ENCODE measurements at places on chromosomes 2 and 18.

DNA sequence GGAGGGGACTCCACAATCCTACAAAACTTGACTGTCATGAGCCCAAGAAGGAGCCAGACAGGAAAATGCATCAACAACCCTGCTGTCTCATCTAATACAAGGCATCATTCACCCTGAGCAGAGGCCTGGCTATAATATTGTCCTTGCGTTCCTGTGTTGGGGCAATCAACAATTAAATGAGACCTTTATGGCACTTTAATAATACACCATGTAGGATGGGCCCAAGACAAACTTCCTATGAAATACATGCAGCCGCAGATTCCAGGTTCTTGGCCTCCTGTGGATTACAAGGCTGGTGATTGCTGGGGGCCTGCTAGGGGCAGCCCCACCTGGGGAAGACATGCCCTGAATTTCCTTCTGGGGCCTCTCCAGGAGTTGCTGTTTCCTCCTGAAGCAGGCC lies 82.8 kb upstream of the PPP1CB start:
- DNase-seq = no peak

DNA sequence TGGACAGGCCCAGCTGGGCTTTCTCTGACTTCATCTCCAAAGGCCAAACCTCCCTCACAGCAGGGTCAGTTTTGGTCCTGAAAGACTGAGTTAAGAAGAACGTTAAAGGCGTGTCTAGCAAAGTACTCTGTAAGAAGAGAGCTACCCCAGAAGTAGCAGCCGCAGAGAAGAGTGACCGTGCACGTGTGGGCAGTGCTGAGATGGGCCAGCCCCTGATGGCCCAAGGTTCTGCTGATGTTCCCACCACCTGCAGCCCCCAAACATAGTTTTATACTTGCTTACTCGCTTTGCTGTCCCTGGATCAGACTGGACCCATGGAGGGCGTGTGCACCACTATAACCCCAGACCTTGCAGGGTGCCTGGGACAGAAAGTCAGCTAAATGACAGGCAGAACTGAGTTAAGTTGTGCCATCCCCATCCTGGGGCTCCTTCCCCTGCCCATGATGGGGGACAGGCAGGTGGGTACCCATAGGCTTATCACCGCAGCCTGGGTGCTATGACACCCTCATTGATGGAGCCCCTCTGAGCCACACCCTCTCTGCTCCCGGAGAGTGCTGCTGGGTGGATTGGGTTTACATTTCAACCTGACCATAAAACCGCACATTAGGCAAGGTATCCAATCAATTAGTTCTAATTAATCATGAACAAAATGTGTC lies 367.3 kb upstream of the HS6ST1 start:
- DNase-seq = no peak

GRCh38 chr2:70901227-70902066 lies 34.3 kb upstream of the ATP6V1B1 start:
- DNase-seq = no peak

GRCh38 chr2:131104487-131105155 lies 515 bp upstream of the PLEKHB2 start:
- peak; percentile 93 for DNase-seq

GRCh38 chr2:1488181-1488671 lies 75.0 kb downstream of the TPO start:
- no peak for DNase-seq

DNA sequence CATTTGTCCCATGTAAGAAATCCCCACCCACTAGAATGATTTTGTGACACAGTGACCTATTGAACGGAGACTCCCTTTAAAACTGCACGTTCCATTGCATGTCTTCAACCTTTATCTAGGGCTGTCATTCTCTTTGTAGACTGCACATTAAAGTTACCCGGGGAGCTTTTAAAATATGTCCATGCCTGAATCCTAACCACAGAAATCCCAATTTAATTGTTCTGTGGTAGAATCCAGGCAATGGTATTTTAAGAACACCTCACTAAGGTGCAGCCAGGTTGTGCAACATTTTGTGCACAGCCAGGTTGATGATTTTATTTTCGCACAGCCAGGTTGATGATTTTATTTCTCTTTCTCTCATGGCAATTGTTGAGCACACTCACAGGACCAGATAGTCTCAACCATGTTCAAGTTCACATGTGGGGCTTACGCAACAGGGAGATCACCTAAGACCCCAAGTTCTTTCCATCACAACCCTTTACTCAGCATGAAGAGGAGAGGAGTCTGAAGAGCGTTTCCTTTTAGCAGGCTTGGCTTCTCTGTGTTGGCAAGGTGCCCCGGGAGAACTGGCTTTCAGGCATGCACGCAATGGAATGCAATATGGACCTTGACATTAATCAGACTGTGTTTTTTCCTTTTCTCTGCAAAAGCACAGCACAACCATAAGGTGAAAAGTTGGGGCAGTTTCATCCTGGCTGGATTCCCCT lies 467.3 kb upstream of the ETAA1 start:
- no peak for DNase-seq

DNA sequence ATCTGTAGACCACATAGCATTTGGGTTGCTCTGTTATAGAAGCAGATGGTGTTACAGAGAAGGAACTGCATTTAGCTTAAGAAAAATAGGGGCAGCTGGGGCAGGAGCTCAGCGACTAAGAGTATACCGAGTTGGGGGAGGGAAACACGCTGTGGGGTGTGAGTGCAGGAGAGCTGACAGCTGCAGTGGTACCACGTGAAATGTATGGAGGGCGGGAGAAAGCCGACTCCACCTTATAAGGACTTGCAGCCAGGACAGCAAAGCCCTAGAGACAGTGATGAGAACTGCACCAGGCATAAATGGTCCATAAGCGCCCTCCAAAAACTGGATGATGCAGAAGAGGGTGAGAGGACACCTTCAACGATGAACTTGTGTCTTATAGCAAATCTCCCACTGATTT lies 237.6 kb downstream of the PRKCE start:
- peak; percentile 71 for DNase-seq

DNA sequence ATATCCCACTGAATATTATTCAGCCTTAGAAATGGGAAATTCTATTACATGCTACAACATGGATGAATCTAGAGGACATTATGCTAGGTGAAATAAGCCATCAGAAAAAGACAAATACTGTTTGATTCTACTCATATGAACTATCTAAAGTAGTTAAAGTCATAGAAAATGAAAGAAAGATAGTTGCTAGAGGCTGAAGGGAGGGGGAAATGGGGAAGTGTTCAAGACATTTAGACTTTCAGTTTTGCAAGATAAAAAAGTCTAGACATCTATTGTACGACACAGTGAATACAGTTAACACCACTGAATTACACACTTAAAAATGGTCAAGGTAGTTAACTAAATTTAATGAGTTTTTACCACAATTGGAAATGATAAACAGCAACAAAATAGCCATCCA lies 835.9 kb upstream of the CHAC2 start:
- no peak for DNase-seq

DNA sequence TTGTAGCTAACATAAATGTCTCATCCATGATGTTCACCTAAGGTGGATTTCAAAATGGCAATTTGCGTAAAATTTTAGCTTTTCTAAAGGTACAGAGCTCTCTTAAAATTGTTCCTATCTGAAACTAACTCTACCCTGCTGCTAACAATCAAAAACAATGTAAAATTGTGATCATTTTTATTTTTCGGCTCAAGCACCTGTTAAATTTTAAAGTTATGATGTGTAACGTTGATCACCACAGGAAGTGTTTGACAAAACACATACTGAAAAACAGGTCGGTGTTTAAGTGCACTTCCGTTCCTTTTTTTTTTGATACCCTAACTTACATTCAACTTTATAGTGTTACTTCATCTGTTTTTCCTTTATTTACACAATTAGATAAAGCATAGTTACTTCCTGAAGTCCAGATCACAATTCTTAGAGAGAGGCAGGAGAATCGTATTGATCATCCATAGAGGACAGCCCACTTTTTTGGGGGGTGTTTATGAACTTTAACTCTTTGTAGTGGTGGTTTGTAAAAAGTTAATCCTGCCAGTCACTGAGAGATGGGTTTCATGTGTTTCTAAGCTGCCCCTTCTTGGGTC lies 6.0 kb upstream of the NCK2 start:
- DNase-seq = no peak

Measured in inflammatory macrophage (primary cell).